ENCODE measurements at places on chromosomes 16 and 17.

GRCh38 chr17:53426505-53426904 is 396.2 kb upstream of the KIF2B start:
- DNase-seq: no peak

DNA sequence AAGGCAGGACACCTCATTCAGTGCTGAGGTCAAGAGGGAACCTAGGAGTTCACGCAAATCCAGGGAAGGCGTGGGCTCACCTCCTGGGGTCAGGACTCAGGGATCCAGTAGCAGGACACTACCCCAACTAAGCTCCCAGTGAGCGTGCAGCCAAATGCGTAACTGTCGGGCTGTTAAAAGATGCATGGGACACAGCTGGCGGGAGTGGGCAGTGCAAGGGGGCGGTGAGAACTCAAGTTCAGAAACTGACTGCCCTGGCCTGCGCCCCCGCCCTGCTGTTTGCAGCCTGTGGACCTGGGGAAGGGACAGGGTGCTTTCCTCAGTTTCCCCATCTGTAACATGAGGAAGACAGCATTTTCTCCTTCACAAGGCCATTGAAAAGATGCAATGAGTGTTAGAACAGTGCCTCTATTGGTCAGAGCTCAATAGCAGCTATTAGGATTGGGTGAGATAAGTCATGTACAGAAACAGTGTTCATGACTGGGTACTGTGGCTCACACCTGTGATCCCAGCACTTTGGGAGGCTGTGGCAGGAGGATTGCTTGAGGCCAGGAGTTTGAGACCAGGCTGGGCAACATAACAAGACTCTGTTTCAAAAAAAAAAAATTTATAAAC is 20.2 kb downstream of the CDIPT start:
- DNase-seq: no peak

- DNase-seq: no peak
Measured at GRCh38 chr17:51722994-51723393, 435.5 kb downstream of the CA10 start.

DNA sequence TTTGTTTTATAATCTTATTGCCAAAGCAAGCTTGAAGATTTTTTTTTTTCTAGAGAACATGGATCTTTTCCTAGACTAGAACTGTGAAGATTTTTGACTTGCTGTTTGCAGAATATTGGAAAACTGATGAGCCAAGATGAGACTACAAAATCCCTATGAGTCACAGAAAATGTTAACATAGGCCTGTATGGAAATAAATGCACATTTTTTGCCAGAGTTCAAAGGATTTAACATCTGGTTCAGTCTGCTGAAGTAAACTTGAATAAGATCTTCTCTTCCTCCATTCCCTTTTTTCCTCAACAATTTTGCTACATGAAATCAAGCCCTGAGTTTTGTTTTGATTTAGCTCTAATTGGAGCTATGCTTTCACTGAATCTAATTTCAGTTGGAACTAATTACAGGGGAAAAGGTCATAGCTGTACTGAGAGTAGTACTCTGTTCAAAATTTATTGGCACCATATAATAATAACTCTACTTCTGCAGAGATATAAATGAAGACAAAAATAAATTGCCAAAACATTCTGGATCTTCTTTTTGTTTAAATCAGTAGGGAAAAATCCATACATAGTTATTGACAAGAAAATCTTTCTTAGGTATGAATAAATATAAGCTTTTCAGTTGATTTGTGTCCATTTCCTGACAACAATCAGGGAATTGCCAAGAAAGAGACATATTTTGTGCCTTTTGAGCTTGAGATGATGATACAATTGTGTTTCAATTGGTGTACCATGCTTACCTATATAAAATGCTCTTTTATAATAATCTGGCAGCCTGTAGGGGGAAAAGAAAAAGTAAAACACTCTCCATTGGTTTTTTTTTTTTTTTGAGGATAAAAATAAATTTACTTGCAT is 387.5 kb upstream of the GOT2 start:
- DNase-seq: no peak

GRCh38 chr17:20970329-20970728 is 72.5 kb downstream of the USP22 start:
- no peak for DNase-seq

DNA sequence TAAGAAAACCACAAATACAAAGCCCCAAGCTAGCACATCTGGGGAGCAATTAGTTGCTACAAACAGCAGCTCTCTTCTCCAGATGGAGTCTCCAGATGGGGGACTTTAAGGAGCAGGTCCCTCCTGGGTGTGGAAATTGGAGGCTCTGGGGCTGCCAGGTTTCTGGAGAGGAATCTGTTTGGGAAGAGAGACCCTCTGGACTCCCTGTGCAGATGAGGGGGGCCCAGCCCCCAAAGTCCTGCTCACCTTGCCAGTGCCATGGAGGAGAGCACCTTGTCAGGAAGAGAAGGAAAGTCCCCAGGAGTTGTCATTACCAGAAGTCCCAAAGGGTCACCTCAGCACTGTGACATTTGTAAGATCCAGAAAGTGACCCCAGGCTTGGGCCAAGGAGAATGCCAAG is 14.8 kb downstream of the TEKT5 start:
- DNase-seq: no peak

GRCh38 chr16:55700961-55701360 is 45.2 kb downstream of the SLC6A2 start:
- DNase-seq: no peak

GRCh38 chr16:63008688-63009087 is 972.5 kb upstream of the CDH8 start:
- DNase-seq: no peak

- peak; percentile 37 for DNase-seq
Measured at GRCh38 chr17:31888124-31888523, 13.4 kb downstream of the UTP6 start.
